ENCODE measurements at places on chromosomes 6 and 20.

DNA sequence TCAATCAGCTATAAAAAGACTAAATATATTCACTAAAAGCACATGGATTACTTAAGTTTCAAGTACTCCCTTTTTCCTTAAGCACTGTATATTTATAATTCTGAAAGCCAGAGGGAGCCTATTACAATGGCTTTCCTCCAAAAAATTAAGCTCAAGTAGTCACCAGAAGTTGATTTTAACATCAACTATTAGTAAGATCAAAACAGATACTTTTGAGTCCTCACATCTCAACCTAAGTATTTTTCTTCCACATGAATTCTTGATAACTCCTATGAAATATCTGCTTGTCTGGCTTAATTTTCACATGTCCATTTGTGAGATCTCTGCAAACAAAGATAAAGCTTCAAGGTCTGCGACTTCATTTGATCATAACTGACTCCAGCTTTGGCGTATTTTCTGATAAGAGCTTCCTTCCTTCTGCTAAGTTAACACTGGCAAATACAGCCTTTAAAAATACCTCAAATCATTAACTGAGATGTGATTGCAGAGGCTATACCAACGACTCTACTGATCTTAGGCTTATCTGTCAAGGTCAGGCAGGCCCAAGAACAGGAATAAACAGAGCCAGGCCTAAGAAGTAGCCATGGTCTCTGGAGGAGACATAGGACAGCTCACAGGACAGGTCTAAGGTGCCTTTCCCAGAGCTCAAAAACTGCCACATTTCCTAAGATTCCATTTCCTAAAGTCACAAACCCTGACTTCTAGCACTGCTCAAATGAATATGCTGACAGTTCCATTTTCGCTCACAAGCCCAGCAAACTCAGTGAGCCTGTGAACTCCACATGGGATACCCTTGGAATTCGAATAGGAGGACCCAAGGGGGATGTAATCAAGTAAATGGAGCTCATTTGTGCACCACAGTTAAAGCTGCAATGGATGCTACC, 10.0 kb downstream of the SNX5 start:
- no peak for DNase-seq

DNA sequence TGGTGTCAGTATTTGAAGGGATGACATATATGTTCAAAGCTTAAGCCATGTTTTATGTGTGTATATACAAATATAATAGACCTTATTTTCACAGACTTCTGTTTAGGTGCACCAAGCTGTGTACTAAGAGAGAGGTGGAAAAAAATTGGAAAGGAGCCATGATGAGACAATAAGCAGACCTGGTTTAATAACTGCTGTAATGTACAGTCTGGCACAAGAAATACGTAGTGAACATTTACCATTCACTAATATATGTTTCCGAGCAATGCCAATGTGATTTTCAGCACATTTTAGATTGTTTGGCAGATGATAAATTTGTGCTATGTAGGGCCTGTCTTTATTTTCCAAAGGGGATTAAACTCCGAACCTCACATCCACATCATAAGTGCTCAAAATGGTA, 116.3 kb downstream of the KHDC1L start:
- no peak for DNase-seq

GRCh38 chr6:71533939-71534379, 245.3 kb downstream of the OGFRL1 start:
- no peak for DNase-seq

GRCh38 chr6:137892271-137892708, 25.2 kb downstream of the TNFAIP3 start:
- no peak for DNase-seq

DNA sequence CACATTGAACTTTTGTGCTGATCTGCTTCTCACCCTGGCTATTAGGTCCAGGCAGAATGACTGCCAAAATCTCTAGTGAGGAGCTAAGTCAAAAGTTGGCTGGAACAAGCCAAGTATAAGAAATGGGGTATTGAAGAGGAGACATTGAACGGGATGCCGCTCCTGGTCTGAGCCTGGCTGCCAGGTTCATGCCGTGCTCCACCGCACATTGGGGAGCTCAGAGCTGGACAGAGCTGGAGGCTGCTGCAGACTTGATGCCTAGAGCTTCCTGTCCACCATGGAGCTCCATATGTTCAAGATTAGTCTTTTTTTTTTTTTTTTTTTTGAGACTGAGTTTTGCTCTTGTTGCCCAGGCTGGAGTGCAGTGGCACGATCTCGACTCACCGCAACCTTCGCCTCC, 4.1 kb upstream of the IFT52 start:
- no peak for DNase-seq

- DNase-seq: no peak
These were observed 134.3 kb downstream of the LINC00237 start for GRCh38 chr20:20971810-20972209.

DNA sequence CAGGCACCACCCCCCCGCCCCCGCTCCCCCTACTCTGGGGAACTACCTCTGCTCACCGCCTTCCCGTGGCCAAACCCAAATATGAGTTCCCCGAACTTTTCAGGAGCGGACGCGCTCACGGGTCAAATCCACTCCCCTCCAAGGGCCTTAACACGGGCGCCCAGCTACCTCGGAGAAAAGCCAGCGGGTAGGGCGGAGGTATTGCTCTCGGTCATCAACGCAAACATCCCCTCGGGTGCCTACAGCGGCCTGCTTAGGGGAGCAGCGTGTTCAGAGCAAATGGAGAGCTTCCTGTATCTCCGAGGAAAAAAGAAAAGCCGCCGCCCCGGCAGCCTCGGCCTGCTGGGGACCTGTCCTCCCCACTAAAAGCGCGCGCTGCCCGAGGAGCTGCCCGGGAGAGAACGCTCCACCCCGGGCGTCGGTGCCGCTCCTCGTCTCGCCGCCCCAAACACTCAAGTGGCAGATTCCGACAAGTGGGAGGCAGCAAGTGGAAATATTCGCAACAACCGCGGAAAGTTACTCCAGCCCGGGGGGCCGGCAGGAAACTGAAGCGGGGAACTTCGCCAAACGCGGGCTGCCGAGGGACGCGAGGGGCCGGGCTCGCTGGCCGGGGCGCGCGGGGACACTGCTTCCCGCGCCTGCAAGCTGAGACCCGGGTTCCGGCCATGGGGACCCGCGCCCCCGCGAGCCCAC, 699 bp downstream of the PTPRT start:
- no peak for DNase-seq

DNA sequence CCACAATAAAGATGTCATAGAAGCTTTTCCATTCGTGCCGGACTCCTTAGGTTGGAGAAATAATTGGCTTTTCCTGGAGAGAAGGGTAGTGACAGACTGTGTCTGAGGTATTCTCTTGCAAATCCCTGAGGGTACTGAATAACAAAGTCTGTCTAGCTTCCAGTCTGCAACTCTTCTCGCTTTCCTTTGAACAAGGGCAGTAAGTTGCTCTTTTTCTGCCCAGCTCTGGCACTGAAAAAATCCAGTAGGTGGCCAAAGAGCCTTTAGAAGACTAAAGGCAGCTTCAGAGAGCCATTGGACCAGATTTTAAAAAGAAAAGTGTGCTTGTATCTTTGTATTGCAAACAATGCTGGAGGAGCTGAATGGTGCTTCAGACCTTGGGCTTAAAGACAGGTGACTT, 20.7 kb upstream of the RREB1 start:
- no peak for DNase-seq

DNA sequence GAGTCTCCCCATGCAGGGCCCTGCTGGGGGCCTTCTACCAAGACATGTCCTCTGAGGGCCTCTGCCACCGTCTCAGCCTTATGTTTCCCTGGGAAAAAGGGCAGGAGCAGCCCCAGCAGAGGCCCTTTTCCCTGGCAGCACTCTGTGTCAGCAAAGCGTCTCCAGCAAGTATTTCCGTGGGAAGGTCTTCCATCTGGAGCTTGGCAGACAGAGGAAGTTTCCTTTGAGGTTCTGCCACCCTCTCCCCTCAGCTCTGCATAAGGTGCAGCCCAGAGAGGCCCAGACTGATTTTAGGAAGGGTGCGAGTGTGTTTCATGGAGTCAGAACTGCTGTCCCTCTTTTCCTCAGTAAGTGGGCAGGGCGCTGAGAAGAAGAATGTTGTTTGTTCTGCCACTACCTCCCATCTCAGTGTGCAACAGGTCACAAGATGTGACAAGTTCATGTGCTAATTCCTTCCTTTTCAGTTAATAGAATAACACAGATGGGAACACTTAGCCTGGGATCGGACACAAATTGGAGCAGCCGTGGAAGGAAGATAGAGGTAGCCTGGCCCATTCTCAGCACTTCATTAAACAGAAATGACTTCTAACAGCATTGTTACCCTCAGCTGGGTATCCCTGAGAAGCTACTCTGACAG, 784.4 kb downstream of the MAFB start:
- DNase-seq: no peak

- no peak for DNase-seq
These were observed 129.9 kb upstream of the CHD6 start for GRCh38 chr20:41748051-41748450.

GRCh38 chr20:62759981-62760431, 36.3 kb upstream of the MRGBP start:
- DNase-seq: no peak

GRCh38 chr20:35320396-35321126, 28.3 kb upstream of the FAM83C start:
- no peak for DNase-seq

DNA sequence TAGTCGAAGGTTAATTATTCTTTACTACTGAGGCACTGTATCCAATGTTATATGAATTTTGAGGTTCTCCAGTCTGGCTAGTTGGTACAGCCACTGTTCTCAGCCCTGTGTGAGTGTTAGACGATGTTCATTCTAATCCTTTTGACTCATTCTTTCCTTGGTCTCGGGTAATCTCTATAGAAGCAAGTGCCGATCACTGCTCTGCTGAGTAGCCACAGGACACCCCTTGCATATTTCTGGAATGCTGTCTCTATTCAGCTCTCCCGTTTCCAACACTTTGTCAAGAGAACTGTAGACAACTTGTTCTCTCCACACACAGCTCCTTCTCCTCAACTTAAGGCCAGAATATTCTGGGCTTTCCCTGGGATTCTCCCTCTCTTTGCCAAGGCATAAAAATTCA, 42.4 kb upstream of the PLCB1 start:
- no peak for DNase-seq

- no peak for DNase-seq
These were observed 30.1 kb downstream of the PREP start for GRCh38 chr6:105372849-105373182.

GRCh38 chr20:35226884-35227681, 593 bp downstream of the MMP24 start:
- DNase-seq: no peak

Measured in DMS153 (cell line).